ENCODE measurements at places on chromosomes 2 and 18.

- DNase-seq = no peak
Observed at GRCh38 chr2:11097854-11098387, 57.3 kb upstream of the SLC66A3 start.

- DNase-seq = no peak
Observed at GRCh38 chr18:27964811-27965210, 212.1 kb downstream of the CDH2 start.

DNA sequence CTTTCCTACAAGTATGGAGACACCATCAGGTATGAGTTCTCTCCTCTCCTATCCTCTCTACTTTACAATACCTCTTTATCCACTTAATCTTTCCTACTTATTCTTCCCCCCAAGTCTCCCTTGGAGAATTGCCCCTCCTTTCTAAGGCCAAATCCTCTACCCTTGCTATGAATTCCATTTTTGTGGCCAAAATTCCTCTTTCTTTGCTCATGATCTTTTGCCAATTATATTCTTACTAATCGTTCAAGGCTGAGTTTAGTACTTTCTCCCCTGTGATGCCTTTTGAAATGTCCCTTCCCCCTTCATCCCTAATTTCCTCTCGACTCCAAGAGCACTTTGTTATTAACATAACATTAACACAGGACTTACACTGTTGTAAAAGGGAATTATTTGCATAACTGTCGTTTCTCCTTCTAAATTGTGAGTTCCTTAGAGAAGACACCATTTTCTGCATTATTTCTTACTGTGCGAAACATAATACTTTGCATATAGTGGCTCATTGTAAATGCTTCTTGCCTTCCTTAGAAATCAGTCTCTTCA, 133.4 kb downstream of the KCTD1 start:
- DNase-seq = no peak

- no peak for DNase-seq
Observed at GRCh38 chr2:23947350-23947749, 7.1 kb downstream of the UBXN2A start.

- DNase-seq = no peak
Observed at GRCh38 chr2:3257166-3257565, 120.5 kb downstream of the EIPR1 start.

DNA sequence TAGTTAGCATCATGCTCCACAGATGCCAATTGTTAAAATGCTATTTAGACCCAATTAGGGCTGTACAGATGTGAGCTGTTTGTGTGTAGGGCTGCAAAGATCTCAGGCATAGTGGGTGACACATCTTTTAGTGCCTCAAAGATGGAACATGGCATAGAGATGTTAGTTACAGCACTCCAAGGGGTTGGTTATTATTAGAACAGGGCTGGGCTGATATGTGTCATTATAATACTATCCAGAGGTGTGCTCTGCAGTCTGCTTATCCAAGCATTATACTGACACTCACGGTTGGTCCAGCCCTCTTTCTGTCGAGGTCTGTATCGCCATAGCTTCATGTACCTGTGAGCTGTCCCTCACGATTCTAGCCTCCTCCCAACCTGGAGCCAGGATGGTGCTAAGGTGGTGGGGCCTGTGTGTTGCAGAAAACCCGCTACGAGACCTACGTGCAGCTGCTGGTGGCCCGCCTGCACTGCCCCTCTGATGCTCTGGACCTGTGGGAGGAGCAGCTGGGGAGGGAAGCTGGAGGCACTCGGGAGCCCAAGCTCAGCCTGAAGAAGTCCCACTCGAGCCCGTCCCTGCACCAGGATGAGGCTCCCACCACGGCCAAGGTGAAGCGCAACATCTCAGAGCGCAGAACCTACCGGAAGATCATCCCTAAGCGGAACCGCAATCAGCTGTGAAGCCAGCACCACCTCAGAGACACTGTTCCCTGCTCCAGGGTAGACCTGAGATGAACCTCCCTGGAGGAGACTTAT, 27.1 kb downstream of the PSD4 start:
- no peak for DNase-seq
